ENCODE measurements at places on chromosomes 16 and 17.
A peak's percentile ranks its signal among the peaks of the same experiment; 100 is the strongest.

GRCh38 chr17:68456339-68457167 is 743 bp downstream of the WIPI1 start:
- DNase-seq = peak; percentile 91

GRCh38 chr17:56185491-56186221 is 32.4 kb downstream of the ANKFN1 start:
- no peak for DNase-seq

DNA sequence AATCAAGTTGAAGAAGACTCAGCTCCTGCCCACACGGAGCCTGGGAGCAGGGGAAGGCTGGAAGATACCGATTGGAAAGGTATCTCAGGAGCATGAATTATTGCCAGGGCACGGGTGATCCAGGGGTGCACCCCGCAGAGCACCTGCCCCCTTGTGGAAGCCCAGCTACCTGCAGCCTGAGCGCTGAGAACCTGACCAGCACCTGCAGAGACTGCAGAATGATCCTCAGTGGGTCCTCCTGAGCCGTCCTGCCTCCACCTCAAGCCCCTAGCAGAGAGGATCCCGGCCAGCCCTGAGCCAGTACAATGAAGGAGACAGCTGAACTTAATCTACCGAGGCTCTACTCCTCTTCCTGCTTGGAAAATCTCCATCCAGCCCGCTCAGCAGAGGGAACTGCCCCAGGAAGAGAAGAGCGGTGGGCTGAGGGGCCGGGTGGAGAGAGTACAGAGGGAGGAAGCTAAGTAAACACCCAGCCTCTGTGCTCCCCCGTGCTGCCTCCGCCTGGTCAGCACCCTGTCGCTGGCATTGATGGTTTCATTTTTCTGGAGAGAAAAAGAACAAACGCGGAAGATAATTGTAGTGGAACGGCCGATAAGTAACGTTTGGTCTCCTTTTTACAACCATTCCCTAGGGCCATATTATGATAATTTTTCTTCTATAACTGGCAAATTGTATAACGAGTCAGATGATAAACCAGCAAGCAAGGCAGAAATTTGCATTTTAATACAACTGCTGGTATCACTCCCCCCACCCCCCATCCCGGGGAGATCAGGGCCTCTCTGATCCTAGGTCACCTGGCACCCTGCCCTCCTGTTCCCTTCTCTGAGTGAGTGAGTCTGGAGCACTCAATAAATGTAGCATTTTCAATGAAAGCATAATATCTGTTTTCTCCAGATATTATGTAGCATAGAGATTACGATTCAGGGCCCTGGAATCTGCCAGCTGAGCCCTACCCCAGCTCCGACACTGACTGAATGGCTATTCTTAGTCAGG is 204.5 kb upstream of the RPL38 start:
- DNase-seq = no peak

GRCh38 chr16:88939245-88939971 is 37.6 kb downstream of the CBFA2T3 start:
- peak; percentile 57 for DNase-seq

GRCh38 chr16:86892509-86892908 is 314.2 kb downstream of the FOXL1 start:
- DNase-seq = no peak

- DNase-seq = no peak
Observed at GRCh38 chr16:2936436-2937011, 24.8 kb downstream of the FLYWCH1 start.

All from right hindlimb (tissue), 1 donor.